NCI-H1092 (cell line): ENCODE measurements at places on chromosomes 3 and 15.

DNA sequence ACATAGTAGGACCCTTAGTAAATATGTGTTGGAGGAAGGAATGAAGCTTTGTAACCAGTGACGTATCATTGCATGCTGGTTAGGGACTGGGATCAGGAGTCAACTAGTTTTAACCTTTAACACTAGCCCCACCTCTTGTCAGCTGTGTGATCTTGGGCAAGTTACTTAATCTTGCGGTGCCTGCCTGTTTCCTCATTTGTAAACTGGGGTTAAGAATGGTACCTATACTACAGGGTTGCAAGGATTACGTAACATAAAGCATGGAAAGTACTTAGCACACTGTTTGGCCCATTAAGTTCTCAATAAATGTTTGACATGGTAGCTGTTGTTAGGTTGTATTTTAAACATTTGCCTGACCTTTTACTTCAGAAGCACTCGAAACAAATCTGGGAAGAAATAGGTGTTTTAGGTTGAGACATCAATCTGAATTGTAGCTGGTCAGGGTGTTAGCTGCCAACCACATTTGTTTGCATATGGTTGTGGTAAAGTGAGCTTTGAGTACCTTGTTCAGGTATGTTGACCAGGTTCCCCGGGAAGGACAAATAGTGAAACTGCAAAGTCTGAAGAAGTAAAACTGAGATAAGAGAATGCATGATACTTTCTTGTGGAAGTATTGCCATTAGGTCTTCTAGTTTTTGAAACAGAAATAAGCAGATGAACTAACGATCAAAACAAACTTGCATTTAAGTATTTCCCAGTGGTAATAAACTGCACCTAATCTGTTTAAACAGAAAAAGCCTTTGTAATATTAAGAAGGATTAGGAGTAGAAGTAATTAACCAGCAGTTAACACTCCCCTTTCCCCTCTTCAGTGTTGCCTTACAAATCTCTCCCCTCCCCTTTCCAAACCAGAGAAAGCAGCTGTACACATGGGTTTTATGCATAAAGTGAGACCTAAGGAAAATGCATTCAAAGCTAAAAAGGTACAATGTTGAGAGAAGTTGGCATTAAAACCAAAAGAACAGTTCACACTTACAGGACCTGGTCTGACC is 25.8 kb upstream of the SCAANT1 start:
- DNase-seq: no peak

GRCh38 chr3:106714400-106714799 is 662.8 kb upstream of the CCDC54 start:
- no peak for DNase-seq

- DNase-seq: no peak
Measured at GRCh38 chr3:169118666-169119370, 544.7 kb downstream of the MECOM start.

DNA sequence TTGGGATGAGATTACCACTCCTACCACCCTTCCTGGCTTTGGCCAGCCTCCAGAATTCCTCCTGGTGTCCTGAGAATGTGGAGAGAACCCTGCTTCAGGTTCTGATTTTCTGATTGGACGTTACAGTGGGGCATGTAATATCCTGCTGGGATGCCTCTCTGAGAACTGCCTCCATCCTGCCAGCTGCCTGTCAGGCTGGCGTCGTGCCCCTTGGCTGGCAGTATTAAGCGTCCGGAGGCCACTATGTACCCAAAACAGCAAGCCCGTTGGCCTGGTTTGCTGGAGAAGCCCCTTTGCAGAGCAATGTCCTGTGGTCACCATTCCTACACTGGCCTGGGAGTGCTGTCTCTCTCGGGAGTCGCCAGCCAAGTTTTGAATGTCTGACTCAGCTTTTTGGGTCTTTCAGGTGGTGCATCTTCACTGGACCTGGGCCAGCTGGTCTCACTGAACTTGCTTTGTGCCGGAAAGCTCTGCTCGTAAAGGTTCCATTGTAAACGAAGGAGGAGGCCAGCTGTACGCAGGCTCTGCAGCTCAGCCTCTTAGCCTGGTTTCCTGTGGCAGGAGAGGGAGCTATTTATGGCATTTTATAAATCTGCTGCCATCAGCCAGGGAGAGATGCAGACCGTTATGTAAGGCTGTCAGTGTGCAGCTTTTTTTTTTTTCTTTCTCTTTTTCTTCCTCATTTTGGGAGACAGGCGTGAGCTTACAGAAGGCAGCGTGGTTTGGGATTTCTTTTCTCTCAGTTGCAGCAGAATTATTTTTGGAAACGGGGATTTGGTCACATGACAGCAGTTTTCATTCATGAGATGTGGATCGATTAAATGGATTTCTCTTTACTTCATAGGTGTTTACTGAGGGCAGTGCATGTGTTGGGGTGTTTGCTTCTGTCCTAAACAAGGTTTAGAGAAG is 19.0 kb upstream of the TRAK1 start:
- peak; percentile 75 for DNase-seq

DNA sequence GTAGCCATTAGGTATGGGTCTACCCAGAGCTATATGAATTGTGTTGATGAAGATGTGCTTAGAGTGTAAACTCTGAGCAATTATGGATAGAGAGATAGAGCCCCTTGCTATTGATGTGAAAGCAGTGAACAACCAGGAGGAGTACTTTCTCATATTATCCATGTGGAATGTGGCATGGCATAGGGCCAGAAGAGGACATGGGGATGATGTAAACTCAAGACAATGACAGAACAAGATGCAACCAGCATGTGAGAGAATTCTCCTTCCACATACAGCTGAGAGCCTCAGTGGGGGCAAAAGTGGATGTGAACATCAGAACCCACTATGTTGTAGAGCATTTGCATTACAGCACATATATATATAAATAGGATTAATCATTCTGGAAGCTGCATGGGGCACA is 36.4 kb upstream of the BNC1 start:
- no peak for DNase-seq

DNA sequence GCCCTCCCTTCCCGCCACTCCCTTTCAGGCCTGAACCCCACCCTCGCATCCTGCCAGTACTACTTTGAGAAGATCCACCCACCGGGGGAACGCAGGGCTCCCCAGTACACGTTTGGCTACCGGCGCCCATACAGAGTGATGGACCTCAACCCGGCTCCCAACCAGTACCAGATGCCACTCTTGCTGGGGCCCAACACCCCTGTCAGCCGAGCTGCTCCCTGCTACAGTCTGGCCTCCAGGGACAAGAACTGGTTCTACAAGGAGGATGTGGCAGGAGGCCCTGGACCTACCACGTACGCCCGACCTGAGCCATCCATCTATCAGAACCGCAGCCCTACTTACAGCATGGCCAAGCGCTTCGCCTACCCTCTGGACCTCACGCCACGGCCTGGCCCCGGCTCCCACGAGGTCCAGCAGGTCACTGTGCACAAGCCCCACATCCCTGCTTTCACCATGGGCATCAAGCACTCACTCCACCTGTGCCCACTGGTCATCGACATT is 14.4 kb upstream of the CSPG4 start:
- DNase-seq: no peak

GRCh38 chr3:176615826-176616225 is 581.5 kb downstream of the TBL1XR1 start:
- no peak for DNase-seq

DNA sequence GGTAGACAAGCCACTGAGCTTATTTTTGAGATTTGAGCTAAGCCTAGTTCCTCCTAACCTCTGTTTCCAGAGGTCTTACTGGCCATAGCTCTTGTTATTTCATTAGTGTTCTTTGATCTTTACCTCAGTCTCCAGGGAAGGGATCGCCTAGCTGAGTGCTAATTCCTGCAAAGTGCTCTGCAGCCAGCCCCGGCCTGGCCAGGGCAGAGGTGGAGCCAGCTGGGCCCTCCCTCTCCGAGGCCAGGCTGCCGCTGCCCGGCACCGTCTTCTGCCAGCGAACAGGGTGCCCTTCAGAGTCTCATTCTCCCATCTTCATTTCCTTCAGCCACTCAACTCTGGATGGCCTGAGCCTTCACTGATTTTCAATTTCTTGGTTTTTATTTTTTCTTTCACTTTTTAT is 19.7 kb downstream of the FAN1 start:
- DNase-seq: no peak

GRCh38 chr3:107938143-107938542 is 152.7 kb downstream of the CD47 start:
- DNase-seq: no peak

GRCh38 chr3:37092484-37092883 is 81.9 kb downstream of the LRRFIP2 start:
- DNase-seq: no peak

DNA sequence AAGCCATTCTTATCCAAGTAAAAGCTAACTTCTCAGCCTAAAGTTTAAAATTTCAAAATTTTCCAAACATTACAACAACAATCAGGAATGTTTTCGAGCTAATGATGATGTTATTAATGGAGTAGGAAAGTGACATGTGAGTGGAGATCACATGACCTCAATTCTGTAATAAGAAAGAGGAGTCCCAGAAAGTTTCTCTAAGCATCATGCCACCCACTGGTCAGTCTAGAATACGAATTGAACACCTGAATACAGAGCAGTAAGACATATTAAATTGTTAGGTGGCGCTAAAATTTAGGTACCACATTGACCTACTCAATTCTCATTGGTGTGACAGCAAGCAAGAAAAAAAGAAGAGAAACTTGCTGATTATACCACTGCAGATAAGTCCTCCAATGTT is 163.9 kb downstream of the DCLK3 start:
- no peak for DNase-seq

- DNase-seq: peak; percentile 29
Measured at GRCh38 chr15:29566914-29567313, 255.4 kb downstream of the TJP1 start.

DNA sequence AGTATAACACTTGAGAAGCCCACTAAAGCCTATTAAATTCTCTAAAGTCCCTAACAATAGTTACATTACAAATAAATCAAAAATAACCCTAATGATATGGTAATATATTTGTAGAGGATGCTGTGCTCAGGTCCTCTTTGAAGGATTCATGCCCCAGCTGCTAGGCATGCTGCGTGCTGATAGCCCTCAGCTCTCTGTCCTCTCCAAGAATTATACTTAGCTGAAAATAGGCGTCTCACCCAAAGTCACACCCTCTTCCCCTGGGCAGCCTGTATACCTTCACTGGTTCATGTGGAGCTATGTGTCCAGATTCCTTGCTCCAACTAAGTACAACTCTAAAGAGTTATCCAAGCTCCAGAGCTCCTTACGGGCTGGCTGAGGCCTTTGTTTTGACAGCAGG is 312.5 kb upstream of the ZNF385D start:
- DNase-seq: no peak

- DNase-seq: no peak
Measured at GRCh38 chr3:151182349-151183079, 20.5 kb downstream of the GPR171 start.

- no peak for DNase-seq
Measured at GRCh38 chr3:53668872-53669271, 174.5 kb downstream of the CACNA1D start.

DNA sequence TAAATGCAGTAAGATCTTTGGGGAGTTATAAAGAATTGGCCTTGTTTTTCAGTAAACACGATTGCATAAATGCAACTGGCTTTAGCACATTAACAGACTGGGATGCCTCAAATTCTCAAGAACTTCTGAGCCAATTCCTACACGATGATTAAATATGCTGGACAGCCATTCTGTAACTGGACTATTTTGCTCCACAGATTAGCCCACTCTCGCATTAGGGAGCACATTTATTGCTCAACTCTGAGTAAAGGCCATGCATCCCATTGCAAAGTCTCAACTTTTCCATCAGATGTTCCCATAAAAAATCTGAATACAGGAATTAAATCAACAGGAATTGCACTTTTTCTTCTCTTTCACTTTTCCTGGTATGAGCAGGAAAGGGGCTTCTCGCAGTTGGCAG is 66.7 kb upstream of the PRICKLE2 start:
- DNase-seq: no peak

GRCh38 chr3:25843332-25843731 is 53.4 kb downstream of the OXSM start:
- DNase-seq: no peak

DNA sequence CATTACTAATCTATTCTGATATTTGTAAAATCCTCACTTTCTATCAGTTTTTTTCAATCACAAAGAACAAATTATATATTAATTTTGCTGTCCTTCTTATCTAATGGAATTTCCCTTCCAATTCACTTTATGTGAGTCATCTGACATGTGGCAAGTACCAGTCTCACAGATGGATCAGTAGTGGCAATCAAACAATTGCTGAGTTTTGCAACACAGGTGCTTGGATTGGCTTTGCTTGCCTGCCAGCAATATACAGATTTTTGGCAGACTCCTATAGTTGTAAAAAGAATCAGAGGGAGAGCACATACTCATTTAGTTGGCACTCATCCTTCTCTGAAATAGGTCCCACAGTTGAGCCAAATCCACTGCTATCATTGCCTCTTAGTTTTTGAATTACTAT is 83.7 kb downstream of the BCHE start:
- no peak for DNase-seq

- no peak for DNase-seq
Measured at GRCh38 chr15:98927022-98927421, 80.6 kb downstream of the PGPEP1L start.

DNA sequence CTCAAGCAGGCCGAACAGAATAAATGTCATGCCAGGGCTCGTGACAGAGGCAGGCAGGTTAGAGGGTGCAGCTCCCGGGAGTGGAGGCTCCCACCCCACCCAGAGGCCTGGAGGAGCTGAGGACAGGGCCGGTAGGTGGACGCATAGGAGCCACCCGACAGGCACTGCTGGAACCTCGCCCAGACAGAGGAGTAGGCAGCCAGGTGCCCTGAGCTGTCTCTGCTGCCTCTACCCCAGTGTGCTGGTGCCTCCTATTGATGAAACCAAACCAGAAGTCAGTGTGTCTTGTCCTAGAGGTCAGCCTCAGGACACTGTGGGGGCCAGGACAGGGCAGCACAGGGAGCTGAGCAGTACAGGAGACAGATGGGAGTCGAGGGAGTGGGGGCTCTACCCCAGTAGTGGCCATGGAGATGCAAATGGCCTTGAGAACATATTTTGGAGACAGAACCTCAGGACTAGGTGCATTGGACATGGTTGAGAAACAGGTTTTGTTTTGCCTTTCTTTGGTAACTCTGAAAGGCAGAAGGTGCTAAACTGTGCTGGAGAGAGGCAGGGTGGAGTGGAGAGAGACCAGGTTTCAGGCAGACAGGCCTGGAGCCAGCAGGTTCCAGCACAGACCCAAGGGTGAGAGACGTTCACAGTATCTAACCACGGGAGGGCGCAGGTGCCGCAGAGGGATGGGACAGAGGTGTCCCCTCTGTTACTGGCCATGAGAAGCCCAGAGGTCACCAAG is 15.4 kb upstream of the KLF15 start:
- no peak for DNase-seq

DNA sequence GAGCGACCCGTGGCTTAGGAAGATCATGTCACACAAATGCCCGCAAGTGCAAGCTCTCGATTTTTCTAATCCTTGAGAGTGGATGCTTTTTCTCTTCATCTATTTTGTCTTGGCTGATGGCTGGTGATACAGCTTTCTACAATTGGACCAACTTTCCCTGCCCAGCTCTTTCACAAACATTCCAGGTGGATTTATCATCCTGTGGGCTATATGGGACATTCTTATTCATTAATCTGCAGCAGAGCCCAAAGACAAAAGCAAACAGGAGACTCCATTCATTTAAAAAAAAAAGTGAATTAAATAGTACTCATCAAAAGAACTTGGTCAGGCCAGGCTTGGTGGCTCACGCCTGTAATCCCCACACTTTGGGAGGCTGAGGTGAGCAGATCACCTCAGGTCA is 14.2 kb upstream of the TSEN2 start:
- DNase-seq: no peak
